Upper lobe of left lung (tissue), 6 donors: ENCODE measurements at places on chromosomes 11 and 22. TPM values are rescaled to one million over a fixed set of nuclear protein-coding genes. Genes with fewer than 3 reads are reported as not detected.

Gene PHETA2
- total RNA-seq = 12.5 TPM

Gene LTBP3
- total RNA-seq = 120 TPM

Gene SLC22A25
- total RNA-seq = not detected

Gene OR6A2
- 0.06 TPM for total RNA-seq

- DNase-seq = no peak
Observed at GRCh38 chr22:38049812-38050619, 7.2 kb upstream of the PICK1 start.

GRCh38 chr11:42823546-42823945 lies 488.2 kb upstream of the API5 start:
- DNase-seq = no peak

GRCh38 chr22:33401291-33401690 lies 343.1 kb upstream of the SYN3 start:
- DNase-seq = no peak

DNA sequence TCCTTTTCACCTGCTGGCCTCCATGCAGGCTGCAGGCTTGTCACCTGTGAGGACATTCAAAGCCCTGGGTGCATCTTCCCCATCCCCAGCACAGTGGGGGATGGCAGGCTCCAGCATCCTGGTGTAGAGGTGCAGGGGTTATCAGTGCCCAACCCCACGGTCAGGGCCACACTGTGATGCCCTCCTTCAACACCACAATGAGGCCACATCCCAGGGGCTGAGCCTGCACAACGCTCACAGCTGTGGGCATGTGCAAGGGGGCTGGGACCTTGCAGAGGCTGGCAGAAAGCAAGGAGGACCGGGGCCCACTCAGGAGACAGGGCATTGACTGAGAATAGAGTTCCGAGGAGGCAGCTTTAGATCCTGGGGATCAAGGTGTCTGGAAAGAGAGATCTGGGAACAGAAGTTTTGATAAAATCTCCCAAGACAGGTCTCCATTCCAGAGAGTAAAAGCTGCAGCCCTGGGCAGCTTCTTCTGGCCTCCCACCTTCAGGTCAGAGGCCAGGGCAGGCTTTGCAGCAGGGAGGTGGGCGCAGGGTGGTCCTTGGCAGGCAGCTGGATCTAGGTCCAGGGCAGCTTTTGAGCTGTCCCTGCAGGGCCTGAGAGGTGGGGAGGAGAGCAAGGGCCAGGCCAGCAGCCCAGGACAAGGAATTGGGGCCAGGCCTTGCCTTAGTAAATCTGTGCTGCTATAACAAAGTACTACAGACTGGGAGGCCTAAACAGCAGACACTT lies 250.8 kb upstream of the B3GAT1 start:
- DNase-seq = no peak

DNA sequence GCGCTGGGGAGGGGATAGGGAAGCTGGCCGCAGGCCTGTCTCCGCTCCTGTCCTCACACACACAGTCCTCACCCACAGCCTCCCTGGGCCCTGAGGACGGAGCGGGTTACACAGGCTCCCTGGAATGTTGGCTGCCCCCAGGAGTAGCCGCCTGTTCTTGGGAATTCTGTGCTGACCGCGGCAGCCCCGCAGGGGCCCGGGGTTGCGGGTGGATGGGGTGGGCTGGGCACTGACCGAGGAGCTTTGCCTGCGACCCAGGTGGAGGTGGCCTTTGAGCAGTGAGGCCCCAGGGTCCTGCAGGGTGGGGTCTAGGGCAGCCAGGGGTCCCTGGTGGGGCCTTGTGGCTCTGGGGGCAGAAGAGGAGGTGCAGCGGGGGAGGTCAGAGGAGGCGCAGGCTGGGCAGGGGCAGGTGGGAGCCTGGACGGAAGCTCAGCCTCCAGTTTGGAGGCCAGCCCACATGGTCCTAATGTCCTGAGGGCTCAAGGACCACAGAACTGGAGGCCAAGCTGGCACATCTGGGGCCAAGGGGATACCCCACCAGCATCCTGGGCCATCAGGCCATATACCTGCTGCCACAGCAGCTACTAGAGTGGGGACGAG lies 6.6 kb upstream of the MRGPRG start:
- no peak for DNase-seq
